ENCODE measurements at places on chromosomes 5 and 9.

- DNase-seq: no peak
These were observed 153.6 kb downstream of the BRINP1 start for GRCh38 chr9:119215651-119216050.

DNA sequence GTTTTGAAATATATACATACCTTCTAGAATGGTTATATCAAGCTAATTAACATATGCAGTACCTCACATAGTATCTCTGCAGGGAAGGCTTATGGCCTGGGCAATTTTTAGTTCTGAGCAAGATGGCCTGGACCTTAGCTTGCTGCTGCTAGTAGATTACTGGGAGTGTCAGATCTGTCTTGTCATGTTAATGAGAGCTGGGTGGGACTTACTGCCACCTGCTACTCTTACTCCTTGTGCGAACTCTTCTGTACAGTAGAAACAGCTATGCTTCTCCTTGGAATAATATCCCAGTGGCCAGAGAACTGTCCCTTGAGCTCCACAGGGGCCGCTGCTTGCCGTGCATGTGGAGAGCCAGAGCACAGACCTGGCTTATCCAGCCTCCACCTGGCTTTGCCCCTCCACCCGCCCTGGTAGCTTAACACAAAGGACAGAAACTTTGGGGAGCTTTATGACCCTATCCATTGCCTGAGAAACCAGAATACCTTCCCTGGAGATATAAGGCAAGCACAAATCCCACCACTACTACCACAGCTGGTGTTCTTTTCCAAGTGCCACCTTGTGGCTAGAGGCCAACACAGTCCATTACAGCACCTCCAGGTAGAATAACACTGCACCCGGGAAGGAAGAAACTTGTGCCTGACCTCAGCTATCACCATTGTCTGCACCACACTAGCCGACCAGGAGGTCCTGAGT lies 74.4 kb upstream of the RUSC2 start:
- DNase-seq: no peak

DNA sequence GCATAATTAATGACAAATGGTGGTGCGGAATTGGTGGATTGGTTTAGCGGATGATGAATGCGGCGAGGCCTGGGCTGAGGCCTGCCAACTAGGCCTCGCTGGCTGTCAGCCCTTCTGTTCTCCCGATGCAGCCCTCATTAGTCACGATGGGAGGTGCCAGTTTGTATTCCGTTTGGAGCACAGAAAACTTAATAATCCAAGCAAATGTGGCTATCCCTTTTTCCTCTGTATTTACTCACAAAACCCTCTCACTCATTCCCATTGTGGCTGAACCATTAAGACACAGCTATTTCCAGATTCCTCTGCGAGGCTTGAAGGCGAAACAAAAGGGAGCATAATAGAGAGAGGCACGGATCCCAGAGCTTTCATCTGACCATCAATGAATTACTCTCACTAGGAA lies 114.3 kb downstream of the MVB12B start:
- no peak for DNase-seq

DNA sequence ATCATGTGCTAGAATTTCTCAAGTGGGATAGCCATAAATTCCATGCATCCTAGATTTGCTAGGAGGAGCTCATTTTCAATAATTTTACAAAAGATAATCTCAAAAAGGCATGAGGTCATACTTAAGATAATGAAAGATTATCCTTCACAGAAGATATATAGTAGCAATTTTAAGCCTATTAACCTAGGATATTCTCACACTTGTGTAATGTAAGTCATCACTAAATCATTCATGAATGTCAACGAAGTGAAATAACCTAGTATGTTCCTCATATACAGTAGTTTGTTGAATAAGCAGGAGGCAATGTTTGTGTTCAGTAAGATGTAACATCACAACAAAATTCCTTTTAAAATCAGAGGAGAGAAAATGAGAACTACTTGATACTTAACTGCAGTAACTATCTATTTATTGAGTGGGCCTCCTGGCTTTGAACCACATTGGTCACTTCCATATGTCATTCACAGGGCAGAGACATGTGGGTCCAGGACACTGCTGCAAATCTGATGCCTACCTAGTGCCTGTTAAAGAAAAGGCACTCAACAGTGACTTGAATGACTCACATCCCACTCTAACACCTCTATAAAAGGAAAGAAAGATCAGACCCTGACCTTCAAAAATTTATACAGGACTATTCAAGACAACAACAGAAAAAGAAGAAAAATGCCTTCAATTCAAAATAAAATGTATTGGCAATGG lies 8.2 kb downstream of the LIFR start:
- no peak for DNase-seq

DNA sequence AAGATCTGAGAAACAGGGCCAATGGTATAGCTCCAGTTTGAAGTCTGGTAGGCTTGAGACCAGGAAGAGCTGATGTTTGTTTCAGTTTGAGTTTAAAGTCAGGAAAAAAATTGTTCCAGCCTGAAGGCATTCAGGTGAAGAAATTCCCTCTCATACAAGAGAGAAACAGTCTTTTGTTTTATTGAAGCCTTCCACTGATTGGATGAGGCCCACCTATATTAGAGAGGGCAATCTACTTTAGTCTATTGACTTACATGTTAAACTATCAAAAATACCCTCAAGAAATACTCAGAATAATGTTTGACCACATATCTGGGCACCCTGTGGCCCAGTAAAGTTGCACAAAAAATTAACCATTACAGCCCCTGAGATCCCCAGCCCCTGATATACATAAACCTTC lies 5.2 kb upstream of the DEPDC1B start:
- no peak for DNase-seq

DNA sequence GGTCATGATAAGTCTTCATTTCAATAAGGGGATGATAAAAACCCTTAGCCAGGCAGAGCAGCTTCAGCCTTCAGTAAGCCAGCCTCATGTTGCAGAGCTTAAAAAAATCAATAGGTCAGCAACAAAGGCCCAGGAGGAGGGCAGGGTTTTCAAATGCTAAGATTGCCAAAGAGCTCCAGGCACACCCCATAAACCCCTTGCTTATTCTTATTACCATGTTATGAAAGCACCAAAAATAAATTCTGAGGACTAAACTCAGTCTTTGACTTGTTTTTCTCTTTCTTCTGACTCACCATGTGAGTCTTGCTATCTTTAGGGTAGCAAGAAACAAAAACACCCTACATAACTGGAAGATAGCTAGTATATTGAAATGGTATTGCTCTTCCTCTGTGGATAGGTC lies 317.1 kb downstream of the KCTD16 start:
- DNase-seq: no peak

- DNase-seq: no peak
These were observed 53.1 kb downstream of the TLE1 start for GRCh38 chr9:81636255-81636599.

DNA sequence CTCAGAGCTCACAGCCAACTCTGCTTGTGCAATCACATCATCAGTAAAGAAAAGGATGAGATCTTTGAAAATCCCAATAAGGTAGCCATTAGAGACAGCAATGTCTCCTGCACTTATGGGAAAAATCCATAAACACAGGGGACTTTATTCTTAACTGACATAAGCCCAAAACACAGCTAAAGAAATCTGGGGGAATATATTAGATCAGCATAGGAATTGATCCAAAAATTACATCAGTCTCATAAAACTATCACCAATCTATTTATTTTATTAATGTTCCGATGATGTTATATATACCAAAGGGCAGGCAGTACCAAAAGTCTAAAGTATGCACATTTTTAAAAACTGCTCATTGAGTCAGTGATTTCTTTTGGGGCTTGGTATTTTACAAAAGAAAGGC lies 6.9 kb downstream of the MRPS27 start:
- DNase-seq: no peak

GRCh38 chr5:43152946-43153345 lies 32.2 kb downstream of the ZNF131 start:
- no peak for DNase-seq

GRCh38 chr9:80305136-80305535 lies 733.4 kb downstream of the TLE4 start:
- no peak for DNase-seq

- no peak for DNase-seq
These were observed 285.4 kb downstream of the TMEM232 start for GRCh38 chr5:110441035-110441434.

DNA sequence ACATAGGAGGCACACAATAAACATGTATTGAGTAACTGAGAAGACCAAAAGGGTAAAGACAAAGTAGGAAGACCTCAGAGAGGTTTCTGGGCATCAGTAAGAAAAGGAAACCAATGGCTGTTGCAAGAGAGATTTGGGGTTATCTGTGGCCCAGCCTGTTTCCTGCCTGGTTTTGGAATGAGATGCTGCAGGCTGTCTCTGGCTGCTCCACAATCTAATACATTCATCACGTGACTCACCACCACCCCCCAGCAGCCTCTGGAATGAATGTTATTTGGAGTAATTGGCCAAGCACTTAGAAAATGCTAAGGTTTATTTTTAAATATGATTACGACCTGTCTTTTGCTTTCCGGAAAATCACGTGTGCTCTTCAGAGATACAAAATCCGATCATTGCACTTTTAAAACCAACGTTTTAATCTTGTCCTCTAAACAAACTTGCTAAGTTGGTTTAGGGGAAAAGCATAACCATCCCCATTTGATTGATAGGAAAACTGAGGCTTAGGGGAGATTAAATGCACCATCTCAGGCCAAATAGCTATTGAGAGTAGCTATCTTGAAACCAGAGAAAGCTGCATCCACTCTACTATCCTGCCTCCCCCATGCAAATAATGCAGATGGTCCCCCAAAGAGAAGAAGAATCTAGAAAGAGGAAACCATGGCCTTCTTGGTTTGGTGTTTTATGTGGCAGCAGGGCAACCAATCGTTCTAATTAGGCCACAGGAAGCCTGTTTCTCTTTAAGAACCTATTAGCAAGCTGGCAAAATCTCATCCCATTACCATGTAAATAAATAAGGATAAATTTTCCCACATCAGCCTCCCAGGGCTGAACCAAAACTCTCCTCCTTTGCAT lies 151.8 kb upstream of the ADRA1B start:
- no peak for DNase-seq

DNA sequence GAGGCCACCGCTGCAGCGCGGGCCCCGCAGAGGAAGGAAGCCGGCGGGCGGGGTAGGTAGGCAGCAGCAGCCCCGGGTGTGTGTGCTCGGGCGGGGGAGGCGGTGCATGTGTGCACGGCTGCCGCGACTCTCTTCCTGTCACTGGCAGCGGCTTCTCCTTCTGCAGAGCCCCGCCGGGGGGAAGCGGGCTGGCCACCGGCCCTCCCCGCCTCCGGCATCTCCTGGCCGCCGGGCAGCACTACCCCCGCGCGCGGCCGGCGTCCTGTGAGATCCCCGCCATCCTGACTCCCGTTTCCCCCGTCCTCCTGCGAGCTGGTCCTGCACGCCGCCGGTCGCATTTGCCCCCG lies 315 bp downstream of the PIK3R1 start:
- DNase-seq: no peak

GRCh38 chr9:78865737-78866136 lies 568.8 kb downstream of the PSAT1 start:
- DNase-seq: no peak

- DNase-seq: no peak
These were observed 155.0 kb upstream of the CLINT1 start for GRCh38 chr5:158013939-158014338.

- DNase-seq: no peak
These were observed 31.8 kb downstream of the FABP6 start for GRCh38 chr5:160260881-160261815.

DNA sequence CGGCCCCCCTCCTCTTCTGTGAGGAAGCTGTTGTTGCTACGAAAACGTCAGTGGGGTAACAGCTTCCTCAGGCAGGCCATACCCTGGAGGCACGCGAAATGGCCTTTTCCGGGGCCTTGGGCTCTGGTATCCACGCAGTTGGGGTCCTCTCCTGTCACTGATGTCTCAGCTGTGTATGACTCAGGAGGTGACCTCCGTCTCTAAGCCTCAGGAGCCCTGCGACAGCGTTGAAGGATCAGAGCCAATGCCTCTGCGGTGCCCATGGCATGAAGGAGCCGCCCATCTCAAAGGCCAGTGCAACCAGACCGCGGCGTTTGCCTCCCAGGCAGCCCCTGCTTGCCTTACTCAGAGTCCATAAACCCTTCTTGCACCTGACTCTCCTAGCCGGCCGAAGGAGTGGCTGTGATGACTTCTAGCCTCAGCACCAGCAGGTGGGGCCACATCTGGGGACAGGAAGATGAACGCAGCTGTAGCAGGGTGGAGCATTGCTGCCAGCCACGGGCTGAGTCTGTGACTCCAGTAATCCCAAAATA lies 1.0 kb upstream of the MXD3 start:
- no peak for DNase-seq

DNA sequence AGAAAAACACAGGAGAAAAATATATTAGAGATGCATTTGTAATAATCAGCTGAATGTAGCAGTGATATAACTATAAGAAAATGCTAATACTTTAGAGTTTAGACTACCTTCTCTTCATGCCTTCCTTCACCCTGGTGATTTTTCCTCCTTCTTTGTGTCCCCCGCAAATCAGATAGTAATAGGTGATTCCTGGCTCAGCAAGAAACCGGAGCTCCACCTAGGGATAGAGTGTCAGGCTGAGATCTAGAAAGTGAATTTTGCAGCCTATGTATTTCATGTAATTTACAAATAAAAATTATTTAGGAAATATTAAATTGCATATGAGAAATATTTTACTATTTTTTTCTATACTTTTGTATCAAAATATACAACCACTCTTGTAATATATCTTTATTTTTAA lies 109.8 kb upstream of the ST8SIA4 start:
- no peak for DNase-seq

GRCh38 chr5:17680737-17681136 lies 46.5 kb downstream of the TAF11L14 start:
- DNase-seq: no peak

- no peak for DNase-seq
These were observed 20.3 kb downstream of the CAMSAP1 start for GRCh38 chr9:135887021-135887507.

DNA sequence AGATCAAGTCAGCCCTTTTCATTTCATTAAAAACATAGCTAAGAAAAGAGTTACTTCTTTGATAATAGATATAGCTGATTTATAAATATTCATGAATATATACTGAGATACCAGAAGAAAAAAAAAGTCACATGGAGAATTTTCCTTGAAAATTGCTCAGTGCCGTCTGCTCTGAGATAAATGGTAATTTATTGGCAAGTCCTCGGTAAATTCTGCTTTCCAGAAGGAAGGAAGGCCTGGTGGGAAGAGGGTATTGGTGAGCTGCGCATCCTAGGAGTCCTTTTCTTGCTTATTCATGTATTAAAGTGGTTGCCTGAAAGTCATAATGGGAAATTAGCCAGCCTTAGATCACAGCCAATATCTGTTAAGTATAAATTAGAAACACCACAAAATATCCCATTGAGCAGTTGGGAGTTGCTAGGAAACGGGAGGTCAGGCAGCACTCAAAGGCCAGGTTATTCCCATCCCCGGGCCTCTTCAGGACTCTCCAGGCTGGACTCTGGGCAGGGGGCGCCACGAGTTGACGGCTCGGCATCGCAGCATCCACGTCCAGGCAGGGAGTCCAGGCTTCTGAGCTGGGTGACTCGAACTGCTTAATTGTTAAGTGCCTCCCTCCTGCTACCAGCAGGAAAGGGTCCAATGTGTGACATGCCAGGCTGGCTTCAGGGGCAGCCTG lies 116.7 kb upstream of the RETREG1 start:
- DNase-seq: peak; percentile 72

GRCh38 chr5:32489791-32490562 lies 45.4 kb upstream of the ZFR start:
- DNase-seq: peak; percentile 66
